Activated CD4-positive, alpha-beta T cell treated with anti-CD3 and anti-CD28 coated beads, Interleukin-2, Interleukin-6, amounts not matched to agents 100 ng/mL and 50 ng/mL, durations not matched to agents 16 hours and 8 hours (primary cell): ENCODE measurements at places on chromosomes 6 and 20.
A peak's percentile ranks its signal among the peaks of the same experiment; 100 is the strongest.

GRCh38 chr6:168726312-168726856 is 285.4 kb downstream of the SMOC2 start:
- no peak for DNase-seq

DNA sequence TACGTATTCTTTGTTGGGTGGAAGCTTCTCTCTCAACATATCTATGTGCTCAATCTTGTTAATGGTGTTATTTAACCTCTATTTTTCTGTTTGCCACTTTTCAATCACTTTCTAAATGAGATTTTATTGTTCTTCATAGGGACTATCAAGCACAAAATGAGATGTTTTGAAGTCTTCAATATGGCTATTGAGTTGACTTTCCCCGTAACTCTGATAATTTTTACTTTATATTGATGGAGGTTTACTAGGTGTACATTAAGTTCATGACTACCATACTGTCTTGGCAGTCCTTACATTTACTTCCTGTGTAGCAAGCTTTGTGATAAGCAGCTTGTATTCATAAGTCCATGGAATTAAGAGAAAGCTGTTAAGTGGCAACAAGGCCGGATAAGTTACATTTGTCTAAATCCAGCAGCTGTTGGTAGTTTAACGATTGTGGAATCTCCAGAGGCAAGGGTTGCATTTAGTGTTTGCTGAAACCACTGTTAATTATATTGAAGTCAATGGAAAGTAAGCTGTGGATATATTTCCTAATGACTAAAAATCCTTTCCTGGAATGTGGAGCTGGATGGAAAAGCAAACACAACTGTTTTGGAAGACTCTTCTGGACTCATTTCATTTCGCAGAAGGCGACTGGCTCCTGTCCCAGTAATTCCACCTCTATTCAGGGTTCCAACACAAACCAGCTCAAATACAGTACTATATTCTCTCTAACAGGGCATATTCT is 57.3 kb upstream of the SMIM29 start:
- no peak for DNase-seq

GRCh38 chr6:134170844-134171243 is 118.4 kb upstream of the SLC2A12 start:
- no peak for DNase-seq

DNA sequence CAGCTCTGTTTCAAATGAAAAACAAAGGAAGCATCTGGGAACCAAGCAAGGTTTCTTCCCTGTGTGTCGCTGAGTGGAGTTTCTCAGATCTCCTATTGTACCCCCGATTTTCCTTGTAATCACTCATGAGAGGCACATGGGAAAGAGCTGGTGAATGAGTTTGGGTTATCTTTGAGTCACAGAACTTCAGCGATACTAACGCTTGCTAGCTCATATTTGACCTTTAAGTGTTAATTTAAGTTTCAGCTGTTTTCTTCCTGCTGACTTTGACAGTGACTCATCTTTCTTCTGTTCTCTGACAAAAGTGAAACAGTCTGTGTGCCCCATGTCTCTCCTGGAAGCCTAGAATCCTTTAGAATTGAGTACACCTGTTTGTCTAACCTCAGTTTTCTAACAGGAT is 261.1 kb upstream of the RGS17 start:
- DNase-seq = no peak

- no peak for DNase-seq
Measured at GRCh38 chr6:166056637-166057036, 111.0 kb downstream of the TBXT start.

GRCh38 chr6:90388395-90388794 is 91.8 kb upstream of the BACH2 start:
- no peak for DNase-seq

- DNase-seq = no peak
Measured at GRCh38 chr6:165742047-165742446, 79.0 kb upstream of the PDE10A start.

GRCh38 chr6:150537491-150537890 is 62.2 kb upstream of the PLEKHG1 start:
- DNase-seq = no peak

- no peak for DNase-seq
Measured at GRCh38 chr20:6746901-6747609, 20.4 kb upstream of the BMP2 start.

GRCh38 chr6:118146584-118146983 is 239.5 kb downstream of the SLC35F1 start:
- DNase-seq = no peak

DNA sequence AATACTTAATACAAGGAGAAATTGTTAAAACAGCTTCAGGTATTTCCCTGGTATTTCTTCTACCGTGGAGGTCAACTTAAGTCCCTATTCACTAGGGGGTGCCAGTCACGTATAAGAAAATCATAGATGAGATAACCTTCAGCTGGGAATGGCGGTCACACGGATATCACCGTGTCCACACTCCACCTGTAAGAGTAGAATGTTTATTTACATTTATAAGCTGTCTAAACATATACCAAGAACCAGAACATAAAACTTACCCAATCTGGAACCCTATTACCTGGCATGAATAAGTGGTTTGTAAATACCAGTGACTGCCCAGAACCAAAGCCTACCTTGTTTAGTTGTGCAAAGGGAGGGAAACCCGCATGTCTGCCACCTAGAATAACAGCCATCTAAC is 1.9 kb upstream of the ELOVL4 start:
- DNase-seq = peak; percentile 76

DNA sequence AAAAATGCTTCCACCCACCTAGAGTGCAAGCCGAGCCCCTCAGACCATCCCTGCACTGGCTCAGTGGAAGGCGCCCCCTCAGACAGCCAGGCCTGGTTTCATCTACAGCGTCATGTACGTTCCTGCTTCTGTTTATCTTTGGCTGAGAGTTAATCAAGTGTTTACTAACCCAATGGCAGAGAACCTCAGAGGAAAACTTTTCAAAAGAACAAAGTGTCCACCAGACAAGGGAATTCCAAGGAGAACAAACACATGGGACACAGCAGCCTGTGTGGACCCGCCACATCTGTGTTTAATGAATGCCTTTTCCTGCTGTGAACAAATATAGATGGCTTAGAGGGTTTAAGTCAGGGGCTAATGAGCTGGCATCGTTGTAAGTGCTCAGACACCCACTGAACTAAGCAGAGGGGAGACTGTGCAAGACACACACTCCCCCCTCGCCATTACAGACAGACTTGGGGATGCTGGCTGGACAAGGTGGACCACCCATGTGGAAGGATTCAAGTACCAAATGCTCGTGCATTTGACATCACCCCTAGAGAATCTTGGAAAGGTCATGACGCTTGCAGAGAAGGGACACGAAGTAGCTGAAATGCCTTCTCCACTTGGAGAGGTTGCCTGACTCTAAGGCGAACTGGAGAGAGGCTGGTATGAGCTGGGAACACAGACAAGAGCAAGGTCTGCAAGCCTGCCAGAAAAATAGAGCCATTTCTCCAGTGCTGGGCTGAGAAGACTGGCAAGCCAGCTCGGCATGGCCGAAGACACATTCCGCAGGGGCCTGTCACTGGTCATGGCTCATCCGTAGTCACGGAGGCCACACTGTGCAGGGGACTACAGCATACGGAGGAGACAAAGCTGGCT is 53.5 kb upstream of the NXT1 start:
- no peak for DNase-seq

DNA sequence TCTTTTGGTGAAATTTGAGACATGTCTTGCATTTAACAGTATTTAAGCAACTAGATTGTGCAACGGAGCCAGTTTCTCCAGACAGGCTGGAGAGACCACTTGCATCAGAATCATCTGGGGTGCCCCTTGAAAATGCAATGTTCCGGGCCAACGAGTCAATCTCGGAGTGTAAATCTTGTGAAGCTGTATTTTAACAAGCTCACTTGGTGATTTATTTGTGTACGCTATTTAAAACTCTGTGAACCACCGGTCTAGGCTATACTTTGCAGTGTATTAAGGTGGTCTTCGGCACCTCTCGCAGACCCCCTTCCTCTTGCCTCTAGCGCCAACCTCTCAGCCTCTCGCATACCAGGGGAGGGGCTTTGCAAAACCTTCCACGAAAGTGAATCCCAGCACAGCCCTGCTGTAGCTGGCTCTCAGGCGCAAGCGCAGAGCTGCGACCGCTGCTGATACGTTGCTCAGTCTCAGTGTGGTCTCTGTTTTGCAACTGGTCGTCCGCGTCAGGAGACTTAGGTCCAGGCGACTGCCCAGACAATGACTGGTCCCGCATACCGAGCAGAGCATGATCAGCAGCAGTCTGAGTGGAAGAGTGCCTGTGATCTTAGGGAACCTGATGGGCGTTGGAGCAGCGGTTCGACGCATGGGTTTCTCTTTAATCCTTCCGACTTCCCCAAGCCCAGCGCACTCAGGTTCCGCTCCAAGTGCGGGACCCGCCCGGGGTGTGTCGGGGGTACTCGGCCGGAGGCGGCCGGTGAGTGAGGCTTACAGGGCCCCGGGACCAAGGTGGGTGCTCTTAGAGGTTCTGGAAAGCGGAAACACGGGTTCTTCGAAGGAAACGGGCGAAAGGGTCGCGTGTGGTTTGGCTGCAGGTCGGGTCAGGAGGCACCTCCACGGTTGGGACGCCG is at the start of gene ZNF391:
ZNF391 (plus strand) TSS at position 467 of the 905 bp plus-strand sequence. CDS start 11,612 bp downstream, outside the sequence.
- DNase-seq = peak; percentile 80

GRCh38 chr6:38501931-38502330 is 137.8 kb downstream of the BTBD9 start:
- no peak for DNase-seq

DNA sequence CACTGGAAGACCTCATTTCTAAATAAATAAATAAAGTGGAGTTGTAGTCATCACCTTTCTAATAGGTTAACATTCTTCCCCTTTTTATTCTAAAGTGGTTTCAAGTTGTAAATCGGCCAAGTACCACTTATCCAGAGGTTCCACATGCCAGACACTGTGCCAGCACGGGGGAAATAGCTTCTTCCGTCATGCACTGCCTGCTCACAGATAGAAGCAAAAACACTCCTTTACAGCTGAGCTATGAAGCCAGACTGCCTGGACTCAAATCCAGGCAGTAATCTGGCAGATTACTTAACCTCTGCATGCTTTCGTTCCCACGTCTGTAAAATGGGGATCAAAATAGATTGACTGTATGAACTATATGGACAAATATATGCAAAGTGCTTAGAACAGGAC is 17.2 kb upstream of the SCML4 start:
- DNase-seq = no peak

GRCh38 chr6:168319279-168320111 is at the start of gene DACT2:
Gene DACT2 (minus strand): TSS chr6:168319777. CDS start chr6:168319633, 144 bp downstream.
- no peak for DNase-seq

DNA sequence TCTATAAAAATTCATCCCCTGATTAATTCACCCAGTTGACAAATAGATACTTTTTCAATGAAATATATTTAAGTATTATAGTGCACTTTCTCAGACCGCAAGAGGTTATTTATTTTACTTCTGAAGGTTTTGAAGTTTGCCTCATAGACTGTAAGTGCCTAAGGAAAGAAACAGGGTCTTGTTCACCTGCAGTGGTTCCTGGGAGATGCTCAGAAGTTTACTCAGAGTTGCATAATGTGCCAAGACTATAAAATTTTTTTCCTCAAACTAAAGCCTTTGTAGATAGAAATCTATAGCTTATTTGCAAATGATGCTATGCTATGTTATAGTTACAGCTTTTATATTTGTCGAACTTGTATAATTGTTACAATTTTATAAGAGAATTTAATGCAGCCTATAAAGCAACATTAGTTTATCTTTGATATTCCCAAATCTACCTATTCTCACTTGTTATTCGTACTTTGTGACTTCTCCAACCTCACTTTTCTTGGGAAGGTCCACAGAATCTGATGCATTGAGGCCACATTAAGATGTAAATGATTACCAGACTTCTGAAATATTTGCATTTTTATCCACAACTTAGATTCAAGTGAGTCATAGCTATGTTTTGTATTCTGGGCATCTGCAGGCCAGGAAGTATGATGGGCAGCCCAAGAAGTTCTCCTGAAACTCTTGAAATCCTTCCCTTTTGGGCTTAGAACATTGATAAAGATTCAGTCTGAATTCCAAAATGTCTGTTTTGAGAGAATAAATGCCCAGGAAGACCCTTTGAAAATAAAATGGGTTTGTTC is 35.7 kb downstream of the KCNQ5 start:
- DNase-seq = no peak

DNA sequence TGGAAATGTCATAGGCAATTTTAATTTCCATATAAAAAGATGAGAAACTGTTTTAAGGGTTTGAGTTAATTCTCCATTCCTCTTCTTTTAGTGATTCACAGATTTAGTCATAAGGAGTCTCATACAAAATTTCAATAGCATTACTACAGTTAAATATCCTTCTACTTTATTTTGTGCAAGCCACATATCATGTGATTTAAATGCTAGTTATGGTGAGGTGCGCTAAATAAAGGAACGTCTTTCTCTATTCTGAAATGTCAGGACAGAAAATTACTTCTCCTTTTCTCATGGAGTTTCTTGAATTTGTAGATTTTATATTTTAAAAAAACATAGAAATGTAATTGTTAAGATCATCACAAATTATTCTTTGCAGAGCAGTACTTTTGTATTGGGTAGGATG is 50.0 kb upstream of the SUPT3H start:
- DNase-seq = no peak

GRCh38 chr6:32439139-32439538 is 548 bp upstream of the HLA-DRA start:
- no peak for DNase-seq

GRCh38 chr20:23161968-23162696 is 76.0 kb upstream of the CD93 start:
- DNase-seq = no peak

GRCh38 chr20:56200456-56200855 is 48.1 kb upstream of the MC3R start:
- DNase-seq = peak; percentile 14

DNA sequence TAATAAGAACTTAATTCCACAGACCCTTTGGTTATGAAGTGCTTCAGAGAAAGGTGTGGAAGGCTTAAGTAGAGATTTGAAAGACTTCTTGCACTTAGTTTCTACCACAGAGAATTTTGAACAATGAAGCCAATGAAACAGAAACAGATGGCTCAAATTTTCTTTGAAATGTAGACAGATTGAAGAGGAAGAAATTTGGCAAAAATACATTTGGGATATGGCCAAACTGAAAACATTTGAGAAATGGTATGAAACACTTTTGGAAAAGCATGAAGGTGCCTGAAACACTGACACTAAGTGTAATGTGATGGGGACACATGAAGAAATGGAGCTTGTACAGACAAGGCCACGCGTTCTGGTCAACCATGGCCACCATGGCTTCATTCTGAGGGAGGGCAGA is 272.4 kb upstream of the EXOC2 start:
- DNase-seq = no peak

- no peak for DNase-seq
Measured at GRCh38 chr6:36526066-36526465, 21.2 kb downstream of the STK38 start.

DNA sequence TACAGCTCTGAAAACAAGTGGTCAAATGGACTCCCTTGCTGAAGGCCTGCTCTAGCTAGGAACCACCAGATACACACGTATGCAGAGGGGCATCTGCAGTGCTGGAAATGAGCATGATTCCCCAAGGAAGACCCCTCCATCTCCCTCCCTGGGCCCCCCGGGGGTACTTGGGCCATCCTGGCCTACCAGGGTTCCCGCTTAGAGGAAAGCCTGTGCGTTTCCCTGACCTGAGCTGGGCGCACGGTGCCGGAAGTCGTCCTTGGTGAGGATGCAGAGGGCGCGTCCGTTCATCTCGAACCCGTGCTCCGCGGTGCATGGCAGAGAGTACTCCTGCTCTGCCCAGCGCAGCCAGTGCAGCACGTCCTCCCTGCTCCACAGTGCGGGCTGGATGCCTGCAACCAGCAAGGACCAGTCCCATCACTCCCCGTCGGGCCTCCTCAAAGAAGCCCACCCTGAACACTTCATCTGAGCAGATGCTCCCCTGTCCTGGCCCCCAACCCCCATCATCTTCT is 11.8 kb downstream of the ETV7 start:
- no peak for DNase-seq

GRCh38 chr20:35870541-35871258 is 83.6 kb downstream of the SCAND1 start:
- no peak for DNase-seq

- no peak for DNase-seq
Measured at GRCh38 chr20:52033313-52033712, 158.3 kb downstream of the ZFP64 start.
